ENCODE measurements at places on chromosomes 16 and 17.

GRCh38 chr16:3035972-3036725 lies 595 bp downstream of the BICDL2 start:
- DNase-seq, result no peak

- no peak for DNase-seq
Measured at GRCh38 chr16:3065069-3065741, at the start of gene IL32. IL32 (plus strand) TSS chr16:3065640; CDS start chr16:3065812, 172 bp downstream.

- no peak for DNase-seq
Measured at GRCh38 chr17:64190472-64190871, 60.5 kb upstream of the ERN1 start.

DNA sequence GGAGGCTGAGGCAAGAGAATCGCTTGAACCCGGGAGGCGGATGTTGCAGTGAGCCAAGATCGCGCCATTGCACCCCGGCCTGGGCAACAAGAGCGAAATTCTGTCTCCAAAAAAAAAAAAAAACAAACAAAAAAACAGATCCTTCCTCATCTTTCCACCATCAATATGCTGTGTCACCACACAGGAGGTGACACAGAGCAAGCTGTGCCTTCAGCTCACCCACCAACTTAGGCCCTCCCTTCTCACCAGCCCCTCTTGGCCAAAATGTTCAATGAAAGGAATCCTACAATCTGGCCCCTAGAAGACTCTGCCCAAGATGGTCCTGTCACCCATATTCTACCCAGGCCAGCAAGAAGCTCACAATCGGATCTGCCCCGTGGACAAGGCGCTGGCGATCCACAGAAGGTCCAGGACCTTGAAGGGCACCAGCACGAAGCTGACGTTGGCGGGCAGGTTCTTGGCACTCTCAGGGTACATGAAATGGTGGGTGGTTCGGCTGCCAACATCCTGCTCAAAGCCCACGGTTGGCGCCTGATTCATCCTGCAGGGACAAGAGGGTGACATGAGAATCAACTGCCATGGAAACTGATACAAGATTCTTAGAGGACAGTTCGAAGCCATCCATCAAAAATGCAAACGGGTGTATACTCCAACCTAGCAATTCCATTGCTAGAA lies 41.4 kb downstream of the DDX19A start:
- no peak for DNase-seq

DNA sequence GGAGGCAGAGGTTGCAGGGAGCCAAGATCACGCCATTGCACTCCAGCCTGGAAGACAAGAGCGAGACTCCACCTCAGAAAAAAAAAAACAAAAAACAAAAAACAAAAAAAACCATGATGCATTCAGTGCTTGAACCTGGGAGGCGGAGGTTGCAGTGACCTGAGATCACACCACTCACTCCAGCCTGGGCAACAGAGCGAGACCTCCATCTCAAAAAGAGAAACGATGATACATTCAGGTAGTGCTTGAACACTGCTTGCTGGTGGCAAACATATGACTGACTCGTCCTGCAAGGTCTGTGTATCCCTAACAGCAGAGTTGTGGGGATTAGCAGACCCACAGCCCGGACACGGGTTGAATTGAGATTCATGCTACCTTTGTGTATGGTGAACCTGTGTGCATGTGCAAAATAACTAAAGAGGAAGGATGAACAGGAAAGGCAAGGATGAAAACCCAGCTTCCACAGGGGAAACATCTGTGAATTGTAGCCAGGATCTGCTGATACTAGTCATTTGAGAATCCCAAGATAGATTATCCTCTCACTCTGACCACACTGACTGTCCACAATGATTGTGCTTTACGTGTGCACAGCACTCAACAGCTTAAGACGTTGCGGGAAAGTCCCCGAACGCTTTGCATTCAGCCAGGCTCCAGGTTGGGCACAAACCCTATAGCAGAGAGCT lies 52.4 kb upstream of the MRPS23 start:
- peak; percentile 15 for DNase-seq

DNA sequence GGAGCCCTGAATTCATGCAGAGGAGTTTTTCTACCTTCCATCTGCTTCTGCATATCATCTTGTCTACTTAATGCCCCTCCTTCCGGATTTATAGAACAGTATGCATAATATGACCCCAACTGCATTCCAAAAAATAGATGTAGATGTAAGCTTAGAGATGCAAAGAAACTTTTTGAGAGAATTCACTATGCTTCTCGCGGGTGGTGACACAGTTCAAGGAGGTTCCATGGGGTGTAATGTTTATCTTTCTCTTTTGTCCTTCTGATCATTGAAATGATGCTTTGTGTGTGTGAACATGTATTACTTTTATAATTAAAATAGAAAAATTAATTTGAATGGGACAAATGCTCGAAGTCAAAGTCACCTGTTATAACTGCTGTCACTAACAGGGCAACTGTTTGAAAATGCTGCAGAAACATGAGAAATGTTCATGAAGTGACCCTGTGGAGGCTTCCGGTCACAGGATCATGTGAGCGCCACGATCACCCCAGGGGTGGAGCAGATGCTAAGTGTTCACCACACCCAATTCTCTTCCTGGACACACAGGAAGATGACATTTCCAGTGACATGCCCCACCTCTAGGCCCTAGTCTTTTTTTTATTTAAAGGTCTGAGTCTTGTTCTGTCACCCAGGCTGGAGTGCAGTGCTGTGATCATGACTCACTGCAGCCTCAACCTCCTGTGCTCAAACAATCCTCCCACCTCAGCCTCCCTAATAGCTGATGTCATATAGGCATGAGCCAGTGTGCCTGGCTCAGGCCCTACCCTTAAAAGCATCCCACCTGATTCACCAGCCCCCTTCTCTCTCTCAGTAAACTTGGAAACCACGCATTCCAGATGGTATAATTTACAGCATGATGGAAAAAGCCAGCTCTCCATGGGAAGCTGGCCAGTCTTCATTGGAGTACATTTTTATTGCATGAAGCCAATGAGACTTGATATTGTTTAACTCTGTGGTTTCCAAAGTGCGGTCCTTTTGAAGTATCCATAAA lies 21.0 kb upstream of the AGRP start:
- no peak for DNase-seq

GRCh38 chr16:22375117-22375962 lies 921 bp upstream of the CDR2 start:
- no peak for DNase-seq

- peak; percentile 44 for DNase-seq
Measured at GRCh38 chr17:50266384-50267073, 7.7 kb upstream of the TMEM92 start.

DNA sequence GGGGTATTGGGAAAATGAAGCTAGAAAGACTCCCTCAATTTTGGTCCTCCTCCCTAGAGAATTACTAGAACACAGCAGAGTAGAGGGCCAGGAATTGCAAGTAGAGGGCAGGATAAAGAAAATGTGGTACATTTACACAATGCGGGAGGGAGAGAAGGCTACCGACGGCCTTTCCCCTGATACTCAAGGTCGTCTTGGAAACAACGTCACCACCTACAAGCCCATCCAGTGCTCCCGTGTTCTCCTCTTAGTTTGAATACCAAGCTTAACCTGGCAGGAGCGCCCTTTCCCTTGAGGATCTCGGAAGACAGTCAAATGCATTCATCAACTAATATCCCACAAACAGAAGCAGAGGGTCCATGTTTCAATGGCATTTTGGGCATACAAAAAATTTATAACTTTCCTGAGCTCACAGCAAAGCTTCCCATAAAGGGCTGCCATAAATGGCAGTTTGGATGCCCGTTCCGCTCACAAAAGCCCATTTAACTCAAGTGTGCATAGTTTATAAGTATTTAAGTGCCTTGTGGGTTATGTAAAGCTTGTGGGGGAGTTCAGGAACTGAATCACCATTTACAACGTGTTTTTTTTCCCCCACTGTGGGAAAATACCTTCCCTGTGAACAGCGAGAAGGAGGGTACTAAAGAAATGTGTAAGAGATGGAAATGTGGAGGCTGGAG lies 414.6 kb downstream of the SLC39A11 start:
- DNase-seq, result no peak

DNA sequence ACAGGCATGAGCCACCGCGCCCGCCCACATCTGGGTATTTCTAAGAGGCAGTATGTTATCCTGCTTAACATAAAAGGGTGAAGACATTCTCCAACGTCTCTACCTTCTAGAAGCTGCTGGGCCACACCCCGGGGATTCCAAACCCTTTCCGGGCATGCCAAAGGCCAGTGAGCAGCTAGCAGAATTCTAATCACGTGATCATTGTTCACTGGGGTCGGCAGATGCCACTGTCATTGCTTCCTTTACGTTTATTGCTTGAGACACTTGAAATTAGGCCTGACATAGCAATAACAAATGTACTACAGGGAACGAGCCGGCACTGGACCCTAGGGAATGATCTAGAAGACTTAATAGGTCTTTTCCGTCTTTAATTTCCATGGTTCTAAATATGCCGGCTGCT lies 141.2 kb upstream of the ZFHX3 start:
- DNase-seq, result no peak

DNA sequence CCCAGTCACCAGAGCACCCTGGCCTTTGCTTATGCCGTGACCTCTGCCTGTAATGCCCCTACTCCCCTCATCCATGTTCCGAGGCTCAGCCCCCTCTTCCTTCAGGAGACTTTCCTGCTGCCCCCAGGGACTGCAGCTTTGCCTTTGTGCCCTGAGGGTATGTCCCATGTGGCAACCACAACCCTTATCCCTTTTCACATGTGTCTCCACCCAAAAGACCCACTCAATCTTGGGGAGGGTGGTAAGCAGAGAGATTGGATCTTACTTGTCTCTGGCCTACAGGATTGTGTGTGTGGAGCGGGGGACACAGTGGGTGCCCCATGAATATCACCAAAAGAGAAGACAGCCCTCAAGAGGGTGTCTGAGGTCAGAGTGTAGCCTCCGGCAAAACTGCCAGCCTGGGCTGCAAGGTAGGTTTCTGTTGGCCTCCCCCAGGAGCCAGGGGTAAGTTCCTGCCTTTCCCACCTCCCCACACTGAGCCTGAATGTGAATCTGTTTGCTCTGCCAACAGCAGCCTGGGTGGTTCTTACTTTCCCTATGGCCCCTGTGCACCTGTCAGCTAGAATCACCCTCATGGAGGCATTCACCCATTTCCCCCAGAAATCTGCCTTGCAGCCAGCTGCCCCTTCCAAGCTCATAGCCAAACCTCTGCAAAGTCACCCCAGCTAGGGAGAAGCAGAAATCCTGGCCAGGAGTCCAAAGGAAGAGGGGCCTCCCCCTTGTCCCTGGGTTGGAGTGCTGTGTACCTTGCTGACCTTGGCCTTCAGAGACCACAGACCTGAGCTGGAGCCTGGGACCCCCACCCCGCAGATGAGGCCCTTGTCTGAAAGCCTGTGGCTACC lies 11.5 kb upstream of the C17orf113 start:
- no peak for DNase-seq

GRCh38 chr16:88886845-88887521 lies 20.5 kb upstream of the PABPN1L start:
- DNase-seq, result no peak

- DNase-seq, result no peak
Measured at GRCh38 chr17:31050948-31051347, 43.8 kb upstream of the NF1 start.

- no peak for DNase-seq
Measured at GRCh38 chr17:73731733-73732132, 87.5 kb upstream of the SDK2 start.

DNA sequence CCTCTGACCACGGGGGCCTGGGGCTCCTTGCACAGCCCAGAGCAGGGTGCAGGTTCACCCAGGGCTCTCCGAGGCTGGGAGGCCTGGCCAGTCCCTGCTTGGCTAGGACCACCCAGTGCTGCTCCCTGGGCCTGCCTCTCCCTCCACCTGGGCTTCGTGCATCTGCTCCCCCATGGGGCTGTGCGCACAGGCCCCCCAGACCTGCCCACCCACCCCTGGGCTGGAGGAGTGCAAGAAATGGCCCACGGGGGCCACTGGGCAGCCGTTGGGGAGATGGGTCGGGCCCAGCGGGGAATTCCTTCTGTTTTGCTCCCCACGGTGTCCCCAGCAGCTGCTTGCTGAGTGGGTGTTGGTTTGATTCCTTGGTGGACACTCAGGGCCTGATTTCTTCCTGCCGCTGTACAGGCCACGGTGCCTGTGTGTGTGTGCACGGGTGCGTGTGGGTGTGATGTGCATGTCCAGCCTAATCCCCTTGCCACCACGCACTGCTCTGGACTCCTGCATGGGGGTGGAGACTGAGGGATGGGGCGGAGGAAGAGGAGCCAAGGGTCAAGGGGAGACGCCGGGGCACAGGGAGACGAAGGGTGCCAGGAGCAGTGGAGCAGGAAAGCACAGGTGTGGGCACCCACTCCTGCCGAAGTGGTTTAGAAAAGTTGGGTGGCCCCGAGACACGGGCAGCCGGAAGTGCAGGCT lies 8.5 kb downstream of the PRSS27 start:
- DNase-seq, result no peak

GRCh38 chr16:48381201-48381600 lies 4.0 kb downstream of the SIAH1 start:
- DNase-seq, result no peak

- no peak for DNase-seq
Measured at GRCh38 chr17:76240461-76241203, at the start of gene RNF157. RNF157 (minus strand) TSS chr17:76240493; CDS start chr17:76240240, 253 bp downstream.

DNA sequence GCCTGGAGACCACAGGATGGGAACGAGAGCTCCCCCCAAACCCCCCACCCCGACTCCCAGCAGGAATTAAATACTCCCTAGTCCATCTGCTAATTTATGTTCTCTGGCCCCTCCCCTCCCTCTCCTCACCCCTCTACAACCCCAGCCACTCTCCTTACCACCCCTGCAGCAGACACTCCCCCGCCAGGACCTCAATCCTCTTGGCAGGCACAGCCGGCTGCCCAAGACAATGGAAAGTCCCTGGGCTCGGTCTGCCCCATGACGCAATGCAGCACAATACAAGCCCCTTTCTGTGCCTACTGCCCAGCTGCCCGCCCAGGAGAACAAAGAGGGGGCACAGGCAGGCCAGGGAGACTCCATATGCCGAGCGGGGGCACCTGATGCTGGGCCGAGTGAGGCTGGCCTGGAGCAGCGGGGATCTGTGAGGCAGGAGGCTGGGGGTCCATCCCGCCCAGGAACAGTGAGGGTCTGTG lies 30.3 kb upstream of the CDC42EP4 start:
- peak; percentile 63 for DNase-seq

DNA sequence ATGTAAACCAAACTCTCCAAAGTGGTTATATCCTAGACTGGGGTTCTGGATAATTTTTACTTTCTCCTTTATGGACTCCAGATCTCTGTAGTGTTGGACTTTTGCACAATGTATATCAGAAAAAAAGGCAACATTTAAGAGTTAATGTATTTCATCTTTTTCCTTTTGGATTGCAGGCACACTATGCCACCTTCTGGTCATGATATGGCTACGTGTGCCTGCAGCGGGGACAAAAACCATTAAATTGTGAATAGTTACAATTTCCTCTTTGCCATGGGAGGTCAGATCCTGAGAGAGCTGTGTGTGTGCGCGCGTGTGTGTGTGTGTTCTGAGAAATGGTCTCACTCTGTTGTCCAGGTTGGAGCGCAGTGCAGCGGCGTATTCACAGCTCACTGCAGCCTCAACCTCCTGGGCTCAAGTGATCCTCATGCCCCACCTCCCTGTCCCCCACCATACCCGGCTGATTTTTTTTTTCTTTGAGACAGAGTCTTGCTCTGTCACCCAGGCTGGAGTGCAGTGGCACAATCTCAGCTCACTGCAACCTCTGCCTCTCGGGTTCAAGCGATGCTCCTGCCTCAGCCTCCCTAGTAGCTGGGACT lies 4.3 kb upstream of the SGF29 start:
- DNase-seq, result no peak

All from SHP77 treated with DMSO at 0.1 percent for 48 hours (cell line).